ENCODE measurements at places on chromosomes 6 and 20. TPM values are rescaled to one million over a fixed set of nuclear protein-coding genes. Genes with fewer than 3 reads are reported as not detected.

MAS1 gene
- not detected for total RNA-seq

MCHR2 gene
- not detected for total RNA-seq

PAK5 gene
- total RNA-seq = 0.21 TPM

ZNF341 gene
- total RNA-seq = 7.6 TPM

DNA sequence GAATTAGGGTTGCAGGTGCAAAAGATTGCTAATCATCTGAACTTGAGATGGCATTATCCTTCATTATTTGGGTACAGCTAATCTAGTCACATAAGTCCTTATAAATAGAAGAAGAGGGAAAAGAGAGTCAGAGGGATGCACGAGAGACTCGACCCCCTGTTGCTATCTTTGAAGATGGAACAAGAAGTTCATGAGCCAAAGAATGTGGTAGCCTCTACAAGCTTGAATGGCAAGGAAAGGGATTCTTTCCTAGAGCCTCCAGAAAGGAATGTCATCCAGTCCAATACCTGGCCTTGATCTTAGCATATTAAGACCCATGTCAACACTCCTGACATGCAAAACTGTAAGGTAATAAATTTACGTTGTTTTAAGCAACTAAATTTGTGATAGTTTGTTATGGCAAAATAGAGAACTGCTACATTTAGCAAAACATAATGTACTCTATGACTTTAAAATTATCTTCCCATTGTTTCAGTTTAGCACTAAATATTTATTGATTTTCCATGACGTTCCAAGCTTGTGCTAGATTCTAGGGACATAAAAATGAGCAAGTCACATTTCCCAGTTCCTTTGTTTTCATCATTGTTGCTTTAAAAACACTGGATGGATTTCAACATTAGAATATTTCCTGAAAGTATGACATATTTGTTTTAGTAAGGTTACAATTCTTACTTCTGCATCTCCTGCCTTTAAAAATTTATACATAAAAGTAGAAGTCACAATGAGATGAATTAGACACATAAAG lies 12.7 kb downstream of the MANEA start:
- DNase-seq = no peak

GRCh38 chr20:43658069-43658722 lies 8.7 kb upstream of the MYBL2 start:
- DNase-seq = peak; percentile 63

- DNase-seq = no peak
Measured at GRCh38 chr6:170439366-170440361, 113.4 kb downstream of the PSMB1 start.

- DNase-seq = no peak
Measured at GRCh38 chr6:142810952-142811514, 133.9 kb downstream of the HIVEP2 start.

- no peak for DNase-seq
Measured at GRCh38 chr6:8006208-8006607, 58.0 kb downstream of the BLOC1S5 start.

DNA sequence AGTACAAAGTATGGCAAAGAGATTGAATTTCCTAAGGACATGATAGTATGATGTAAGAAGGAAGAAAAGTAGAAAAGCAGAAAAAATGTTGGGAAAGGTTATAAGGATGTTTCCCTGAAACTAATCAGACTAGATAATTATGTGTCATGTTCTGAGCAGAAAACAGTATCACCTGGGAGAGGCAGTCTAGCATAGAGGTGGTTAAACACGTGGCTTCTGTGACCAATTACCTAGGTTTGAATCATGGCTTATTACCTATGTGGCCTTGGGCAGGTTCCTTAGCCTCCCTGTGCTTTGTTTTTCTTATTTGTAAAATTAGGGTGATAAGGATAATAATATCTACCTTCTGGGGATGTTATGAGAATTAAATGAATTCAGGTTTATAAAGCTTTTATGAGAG lies 38.0 kb downstream of the SCGN start:
- DNase-seq = no peak

GRCh38 chr20:49340161-49340966 lies 62.5 kb upstream of the ZNFX1 start:
- no peak for DNase-seq

- no peak for DNase-seq
Measured at GRCh38 chr6:63964366-63964765, 328.8 kb downstream of the PHF3 start.

DNA sequence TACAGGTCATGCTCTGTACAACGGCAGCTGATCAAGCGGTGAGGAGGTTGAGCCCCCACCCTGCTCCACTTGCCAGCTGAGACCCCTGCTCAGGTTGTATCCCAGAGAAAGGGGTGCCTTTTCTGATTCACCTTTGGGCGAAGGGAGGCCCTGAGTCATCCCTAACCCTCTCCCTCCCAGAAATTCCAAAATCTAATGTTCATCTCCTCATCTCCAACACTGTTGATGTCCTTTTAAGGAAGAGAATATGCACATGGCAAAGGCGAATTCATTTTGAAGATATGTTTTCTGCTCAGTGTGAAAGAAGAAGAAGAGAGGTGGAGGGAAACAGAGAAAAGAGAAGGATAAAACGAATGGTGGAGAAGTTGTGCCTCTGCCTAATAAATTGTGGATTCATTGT lies 120.5 kb downstream of the SCML4 start:
- no peak for DNase-seq

DNA sequence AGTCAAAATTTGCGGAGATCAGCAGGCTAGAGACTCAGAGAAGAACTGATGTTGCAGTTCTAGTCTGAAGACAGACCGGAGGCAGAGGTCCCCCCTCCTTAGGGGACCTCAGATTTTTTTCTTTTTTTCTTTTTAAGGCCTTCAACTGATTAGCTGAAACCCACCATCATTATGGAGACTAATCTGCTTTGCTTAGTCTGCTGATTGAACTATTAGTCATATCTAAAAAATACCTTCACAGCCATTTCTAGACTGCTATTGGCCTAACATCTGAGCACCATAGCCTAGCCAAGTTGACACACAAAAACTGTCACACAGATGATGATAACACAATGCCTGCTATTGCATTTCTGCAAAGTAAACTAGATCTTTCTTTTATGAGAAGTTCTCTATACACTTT lies 141.1 kb upstream of the TNFAIP3 start:
- DNase-seq = no peak

DNA sequence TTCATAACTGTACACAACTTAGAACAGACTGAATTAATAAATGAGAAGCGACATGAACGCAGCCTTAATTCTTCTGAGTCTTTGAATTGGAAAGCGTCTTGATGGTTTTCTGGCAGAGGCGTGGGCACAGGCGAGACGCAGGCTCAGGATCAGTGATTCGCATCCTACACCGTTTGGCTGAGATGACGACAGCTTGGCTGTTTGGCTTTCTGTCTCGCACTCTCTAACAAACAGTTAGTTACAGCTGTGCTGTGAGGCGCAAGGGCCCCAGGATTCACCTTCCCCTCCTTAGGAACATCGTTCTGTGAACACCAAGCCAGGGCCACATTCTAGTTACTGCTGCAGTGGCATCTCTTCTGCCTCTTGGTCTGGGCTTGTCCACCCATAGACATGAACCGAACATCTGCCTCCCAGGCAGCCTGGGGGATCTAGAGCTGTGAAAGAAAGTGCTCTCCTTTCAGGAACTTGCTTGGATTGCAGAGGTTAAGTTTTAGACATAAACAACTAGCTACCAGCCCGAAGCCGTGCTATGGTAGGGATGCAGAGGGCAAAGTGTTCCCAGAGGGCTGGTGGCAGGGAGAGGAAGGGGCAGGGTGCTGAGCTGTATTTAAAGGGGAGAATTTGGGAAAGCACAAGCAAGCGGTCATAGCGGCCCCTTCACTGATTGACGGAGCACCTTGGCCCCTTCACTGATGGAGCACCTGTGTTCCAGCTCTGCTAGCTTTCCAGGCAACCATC lies 49.6 kb downstream of the TCP11 start:
- DNase-seq = peak; percentile 79

GRCh38 chr6:48474830-48475229 lies 363.8 kb upstream of the PTCHD4 start:
- no peak for DNase-seq

DNA sequence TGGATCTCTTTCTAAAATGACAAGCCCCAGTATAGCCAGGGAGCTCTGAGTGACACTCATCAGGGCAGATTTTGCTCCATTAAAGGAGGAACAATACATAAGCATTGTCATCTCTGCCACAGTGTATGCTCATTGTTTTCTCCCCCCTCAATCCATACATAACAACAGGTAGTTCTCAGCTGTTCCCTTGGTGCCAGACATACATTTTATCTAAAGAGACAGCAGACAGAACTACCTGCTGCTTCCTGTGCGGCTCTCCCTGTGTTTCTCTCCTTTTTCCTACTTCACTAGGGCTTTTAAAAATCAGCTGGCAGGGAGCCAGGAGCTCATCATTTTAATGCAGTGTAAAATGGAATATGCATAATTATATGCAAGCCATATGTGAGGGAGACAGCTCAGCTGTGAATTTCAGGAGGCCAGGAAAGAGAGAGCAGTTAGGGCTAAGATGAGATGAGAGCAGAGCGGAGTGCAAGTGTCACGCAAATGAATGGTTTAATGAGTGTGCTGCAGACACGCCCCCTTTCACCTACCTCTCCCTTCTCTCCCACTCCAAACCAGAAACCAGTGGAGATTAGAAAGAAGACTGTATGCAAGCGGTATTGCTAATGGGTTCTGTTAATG lies 96.0 kb downstream of the SOBP start:
- DNase-seq = no peak

DNA sequence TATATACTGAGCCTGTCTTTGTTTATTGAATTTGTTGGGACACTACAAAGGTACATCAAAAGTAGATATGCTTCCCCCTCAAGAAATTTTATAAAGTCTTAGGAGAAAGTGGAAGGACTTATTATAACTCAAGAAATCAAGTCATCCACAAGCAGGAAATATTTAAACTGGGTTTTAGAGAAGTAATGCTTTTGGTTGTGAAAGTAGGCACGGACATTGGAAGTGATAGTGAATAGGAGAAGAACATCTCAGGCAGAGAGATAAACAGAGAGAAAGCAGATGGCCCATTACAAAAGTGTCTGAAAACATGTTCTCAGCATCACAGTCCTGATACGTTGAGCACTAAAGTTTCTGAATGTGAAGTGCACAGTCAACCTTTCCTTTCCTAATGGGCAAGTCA lies 415.6 kb upstream of the RNF217 start:
- DNase-seq = no peak

DNA sequence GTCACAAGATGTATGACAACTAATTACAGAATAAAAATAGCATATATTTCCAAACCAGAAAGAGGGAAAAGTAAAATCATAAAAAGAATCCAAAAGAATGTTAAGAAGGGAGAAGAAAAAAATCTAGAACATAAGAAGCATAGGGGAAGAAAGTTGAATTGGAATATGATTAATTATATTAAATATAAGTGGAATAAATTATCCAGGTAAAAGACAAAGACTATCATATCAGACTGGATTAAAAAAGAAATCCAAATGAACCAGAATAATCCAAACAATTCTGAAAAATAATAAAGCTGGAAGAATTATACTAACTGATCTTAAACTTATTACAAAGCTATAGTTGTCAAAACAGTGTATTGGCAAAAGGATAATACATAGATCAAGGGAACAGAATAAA lies 23.6 kb downstream of the CSNK2A1 start:
- DNase-seq = no peak

GRCh38 chr20:56826705-56827665 lies 197.9 kb downstream of the TFAP2C start:
- DNase-seq = no peak

DNA sequence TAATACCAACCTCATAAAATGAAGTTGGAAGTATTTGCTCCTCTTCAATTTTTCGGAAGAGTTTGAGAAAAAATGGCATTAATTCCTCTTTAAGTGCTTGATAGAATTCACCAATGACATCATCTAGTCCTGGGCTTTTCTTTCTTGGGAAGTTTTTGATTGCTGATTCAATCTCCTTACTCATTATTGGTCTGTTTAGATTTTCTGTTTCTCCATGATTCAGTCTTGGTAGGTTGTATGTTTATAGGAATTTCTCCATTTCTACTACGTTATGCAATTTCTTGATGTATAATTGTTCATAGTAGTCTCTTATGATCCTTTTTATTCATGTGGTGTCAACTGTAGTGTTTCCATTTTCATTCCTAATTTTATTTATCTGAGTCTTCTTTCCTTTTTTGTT lies 176.9 kb upstream of the PRND start:
- DNase-seq = no peak

DNA sequence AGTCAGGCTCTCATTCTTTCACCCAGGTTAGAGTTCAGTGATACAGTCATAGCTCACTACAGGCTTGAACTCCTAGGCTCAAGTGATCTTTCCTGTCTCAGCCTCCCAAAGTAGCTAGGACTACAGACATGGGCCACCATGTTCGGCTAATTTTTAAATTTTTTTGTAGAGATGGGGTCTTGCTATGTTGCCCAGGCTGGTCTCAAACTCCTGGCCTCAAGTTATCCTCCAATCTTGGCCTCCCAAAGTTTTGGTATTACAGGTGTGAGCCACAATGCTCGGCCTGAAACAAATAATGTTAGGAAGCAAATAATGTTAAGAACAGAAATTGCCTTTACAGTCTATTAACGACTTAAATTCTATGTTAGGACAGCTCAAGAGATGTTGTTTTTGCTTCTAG lies 1.8 kb upstream of the UBR2 start:
- no peak for DNase-seq

DNA sequence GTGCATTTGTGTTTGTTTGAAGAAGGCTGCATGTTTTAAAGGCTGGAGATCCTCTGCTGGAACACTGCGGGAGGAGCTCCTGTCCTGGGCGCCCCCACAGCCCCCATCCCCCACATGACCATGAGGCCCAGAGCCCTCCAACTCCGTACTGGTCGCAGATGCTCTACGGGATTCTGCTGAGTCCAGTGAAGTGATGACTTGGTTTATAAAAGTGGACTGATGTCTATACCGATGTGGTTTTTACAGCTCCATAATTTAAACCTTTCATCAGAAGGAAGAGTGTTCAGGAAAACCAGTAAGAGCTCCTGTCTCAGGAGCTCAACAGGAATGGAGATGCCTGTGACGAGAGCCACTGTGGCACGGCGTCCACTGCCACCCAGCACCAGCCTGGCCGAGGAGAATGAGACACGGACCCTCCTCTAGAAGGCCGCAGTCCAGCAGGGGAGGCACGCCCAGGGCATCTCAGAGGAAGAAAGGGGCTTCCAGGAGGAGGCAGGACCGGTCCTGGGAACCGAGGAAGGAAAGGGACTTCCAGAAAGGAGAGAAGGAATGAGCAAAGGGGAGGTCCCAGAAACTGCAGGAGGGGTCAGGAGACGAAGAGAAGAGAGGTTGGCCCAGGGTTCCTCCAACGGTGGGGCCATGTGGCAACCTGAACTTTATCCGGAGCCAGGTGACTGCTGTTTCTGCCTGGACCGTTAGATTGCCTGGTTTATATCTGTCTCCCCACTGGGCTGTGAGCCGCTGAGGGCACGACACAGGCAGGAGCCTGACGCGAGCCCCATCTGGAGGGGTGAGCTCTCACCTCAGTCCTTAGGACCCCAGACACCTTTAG lies 26.9 kb downstream of the BFSP1 start:
- peak; percentile 72 for DNase-seq
